ENCODE measurements at places on chromosomes 1 and 21.

DNA sequence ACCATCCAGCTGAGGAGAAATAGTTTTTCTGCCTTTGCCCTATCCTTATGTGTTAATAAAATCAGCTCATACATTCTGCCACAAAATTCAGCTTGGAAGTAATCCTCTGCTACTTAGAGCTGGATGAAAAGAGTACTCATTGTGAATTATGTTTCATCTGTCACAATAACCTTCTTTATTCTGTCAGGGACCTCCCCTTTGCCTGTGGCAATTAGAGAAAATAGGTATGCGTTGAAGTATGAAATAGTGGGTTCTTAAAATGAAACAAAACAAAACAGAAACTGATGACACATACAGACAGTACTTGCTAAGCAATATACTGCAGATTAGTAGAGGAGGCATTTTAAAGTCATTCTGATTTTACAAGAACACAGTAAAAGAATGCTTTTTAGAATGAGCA, 578.5 kb downstream of the USP25 start:
- DNase-seq, result no peak

- no peak for DNase-seq
These were observed 3.9 kb downstream of the KRTAP19-8 start for GRCh38 chr21:31034378-31034777.

DNA sequence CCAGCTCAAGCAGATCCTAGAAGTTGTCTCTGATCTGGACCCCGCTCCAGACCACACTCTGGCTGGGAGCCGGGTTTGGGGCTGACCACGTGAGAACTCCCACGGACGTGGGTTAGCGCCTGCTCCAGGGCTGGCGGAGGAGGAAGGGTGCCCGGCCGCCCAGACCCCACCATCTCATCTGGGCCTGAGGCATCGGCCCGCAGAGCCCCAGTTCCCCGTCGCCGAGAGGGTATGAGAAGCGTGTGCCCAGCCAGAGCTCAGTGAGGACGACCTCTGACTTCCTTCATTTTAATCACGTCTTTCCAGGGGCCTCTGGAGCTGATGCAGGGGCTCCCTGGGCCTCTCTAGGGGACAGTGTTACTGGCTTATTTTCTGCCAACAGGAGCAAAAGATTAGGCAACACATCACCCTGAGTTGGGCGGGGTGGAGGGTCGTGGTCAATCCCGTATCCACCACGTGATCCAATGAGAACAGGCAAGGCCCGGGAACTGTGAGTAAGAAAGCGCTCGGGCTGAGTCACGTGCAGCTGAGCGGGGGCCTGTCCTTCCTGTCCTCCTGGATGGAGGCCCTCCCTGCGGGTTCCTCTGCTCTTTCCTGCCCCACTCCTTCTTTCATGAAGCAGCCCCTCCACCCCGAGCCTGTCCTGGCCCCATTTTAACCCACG, 81.1 kb downstream of the SIK1 start:
- DNase-seq, result peak; percentile 63

DNA sequence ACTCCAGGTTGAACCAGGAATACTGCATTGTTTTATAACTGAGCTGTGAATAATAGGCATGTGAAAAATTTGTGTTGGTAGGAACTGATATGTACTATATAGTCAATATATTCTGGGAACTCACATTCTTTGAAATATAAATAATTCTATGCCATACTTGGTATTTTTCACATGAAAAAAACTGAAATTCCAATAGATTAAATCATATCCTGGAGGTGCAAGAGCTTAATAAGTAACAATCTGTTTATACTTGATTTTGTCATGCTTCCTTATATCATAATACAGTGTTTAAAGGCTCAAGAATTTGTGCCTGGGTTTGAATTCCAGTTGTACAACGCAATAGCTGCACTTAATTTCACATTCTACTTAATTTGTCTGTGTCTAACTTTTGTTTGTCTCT, 387.0 kb downstream of the USP25 start:
- no peak for DNase-seq

- DNase-seq, result no peak
These were observed 7.8 kb downstream of the IRF6 start for GRCh38 chr1:209797978-209798639.

- DNase-seq, result no peak
These were observed 33.9 kb downstream of the OLFML2B start for GRCh38 chr1:161989786-161990185.

- DNase-seq, result no peak
These were observed 8.6 kb downstream of the CDC14A start for GRCh38 chr1:100360790-100361510.

DNA sequence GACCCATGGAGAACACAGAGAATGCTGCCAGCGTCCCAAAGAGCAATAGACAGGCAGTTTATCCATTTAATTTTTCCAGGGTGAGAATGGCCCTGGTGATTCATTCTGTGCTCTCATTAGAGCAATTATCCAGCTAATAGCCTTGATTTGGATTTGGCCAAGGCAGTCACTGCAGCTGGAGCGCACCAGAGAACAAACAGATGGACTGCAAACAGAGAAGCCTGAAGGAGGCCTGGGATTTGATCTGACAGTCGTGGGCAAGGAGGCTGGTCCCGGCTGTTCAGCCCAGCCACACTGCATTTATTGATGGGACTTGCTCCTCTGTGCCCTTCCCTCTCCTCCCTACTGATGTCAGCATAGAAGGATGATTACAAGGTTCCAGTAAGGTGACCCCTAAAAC, 353.9 kb upstream of the C1orf174 start:
- no peak for DNase-seq

- DNase-seq, result no peak
These were observed 1040.7 kb upstream of the B3GALT2 start for GRCh38 chr1:194227161-194227560.

GRCh38 chr21:19540287-19540686, 1136.7 kb upstream of the TMPRSS15 start:
- DNase-seq, result no peak

- DNase-seq, result no peak
These were observed 926 bp upstream of the MRPL55 start for GRCh38 chr1:228109962-228110488.

GRCh38 chr21:45853703-45854342, 127.7 kb upstream of the COL6A1 start:
- no peak for DNase-seq

DNA sequence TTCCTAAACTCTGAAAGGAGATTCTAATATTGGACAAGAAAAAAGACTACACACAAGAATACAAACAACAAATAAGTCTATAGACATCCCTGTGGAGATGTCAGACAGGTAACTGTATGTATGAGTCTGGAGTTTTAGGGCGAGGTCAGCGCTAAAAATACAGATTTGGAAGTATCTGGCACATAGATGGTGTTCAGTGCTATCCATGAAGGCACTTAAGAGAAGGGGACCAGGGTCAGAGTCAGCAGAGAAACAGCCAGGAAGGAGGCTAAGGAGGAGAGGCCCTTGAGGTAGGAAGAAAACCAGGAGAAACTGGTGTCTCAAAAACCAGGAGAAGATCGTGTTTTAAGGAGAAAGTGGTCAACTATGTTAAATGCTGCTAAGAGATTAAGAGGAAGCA, 18.1 kb downstream of the ZMPSTE24 start:
- DNase-seq, result no peak

GRCh38 chr1:46268578-46268977, 21.0 kb downstream of the RAD54L start:
- no peak for DNase-seq

- DNase-seq, result no peak
These were observed 22.8 kb downstream of the HFM1 start for GRCh38 chr1:91381844-91382243.

GRCh38 chr1:223175032-223175431, 32.0 kb upstream of the TLR5 start:
- no peak for DNase-seq

DNA sequence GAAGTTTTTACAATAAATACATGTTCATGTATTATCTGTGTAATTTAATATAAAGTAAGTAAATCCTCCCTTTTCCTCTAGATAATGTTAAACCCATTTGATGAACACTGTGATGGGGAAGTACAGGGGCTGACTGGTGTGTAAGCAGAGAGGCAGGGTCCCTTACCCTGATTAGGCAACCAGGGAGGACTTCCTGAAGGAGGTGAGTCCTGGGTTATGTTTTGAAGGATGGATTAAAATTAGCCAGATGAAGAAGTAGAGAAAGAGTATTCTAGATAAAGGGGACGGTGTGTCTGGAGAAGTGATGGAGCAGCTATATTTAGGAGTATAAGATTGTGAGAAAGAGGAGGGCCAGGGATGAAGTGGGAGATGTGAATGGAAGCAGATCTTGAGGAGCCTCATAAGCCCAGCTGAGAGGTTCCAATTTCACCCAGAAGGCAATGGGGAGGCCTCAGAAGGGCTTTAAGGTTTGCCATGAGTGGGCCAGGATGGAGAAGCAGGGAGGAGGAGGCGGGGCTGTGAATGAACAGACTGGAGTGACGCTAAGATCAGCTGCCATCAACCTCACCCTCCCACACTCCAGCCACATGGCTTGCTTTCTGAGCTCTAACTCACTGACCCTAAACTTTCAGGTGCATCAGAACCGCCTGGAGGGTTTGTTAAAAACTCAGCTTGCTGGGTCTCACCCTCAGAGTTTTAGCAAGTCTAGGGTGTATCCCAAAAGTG, 30.9 kb upstream of the ID3 start:
- no peak for DNase-seq

DNA sequence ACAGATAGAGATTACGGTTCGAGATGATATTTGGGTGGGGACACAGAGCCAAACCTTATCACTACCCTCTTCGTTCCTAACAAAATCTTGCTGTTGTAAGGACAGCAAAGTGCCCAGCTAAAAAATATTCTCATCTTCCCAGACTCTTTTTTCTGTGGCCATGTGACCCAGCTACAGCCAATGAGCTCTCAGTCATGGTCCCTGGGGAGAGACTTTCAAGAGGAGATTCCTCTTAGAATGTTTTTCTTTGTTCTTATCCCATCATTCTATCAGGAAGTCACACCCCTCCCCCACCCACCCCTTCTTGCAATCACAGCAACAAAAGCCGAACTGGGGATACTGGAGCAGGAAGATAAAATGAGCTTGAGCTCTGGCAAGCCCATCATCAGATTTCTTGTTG, 247.1 kb downstream of the CHRM3 start:
- DNase-seq, result no peak

DNA sequence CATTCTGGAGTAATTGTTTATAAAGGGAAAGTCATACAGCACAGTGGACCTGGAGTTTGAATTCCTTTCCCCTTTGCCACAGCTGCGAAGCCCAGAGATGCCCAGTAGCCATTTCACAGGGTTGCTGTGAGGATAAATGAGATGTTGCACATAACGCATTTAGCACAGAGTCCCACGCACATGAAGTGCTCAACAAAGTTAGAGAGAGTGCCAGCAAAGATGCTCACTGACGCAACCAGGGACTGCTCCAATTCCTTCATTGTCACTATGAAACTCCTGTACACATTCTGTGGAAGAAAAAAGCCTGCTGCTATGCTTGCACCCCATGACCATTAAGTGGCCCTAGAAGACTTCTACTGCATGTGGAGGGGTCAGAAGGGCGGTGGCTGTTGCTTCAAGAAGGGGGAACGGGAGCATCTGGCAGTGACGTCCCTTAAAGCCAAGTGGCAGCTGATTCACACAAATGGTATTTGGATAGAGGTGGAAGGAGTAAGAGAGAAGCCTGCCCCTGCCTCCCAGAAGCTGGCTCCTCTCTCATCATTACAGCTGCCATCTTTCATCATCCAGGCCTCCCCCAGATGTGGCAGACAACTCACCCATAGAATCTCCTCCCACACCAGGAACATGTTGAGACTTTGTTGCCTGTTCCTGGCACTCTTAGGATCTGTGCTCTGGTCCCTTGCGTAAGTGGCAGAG, 26.5 kb upstream of the VAV3 start:
- DNase-seq, result peak; percentile 52

GRCh38 chr1:115714572-115715141, 53.9 kb downstream of the CASQ2 start:
- DNase-seq, result no peak

DNA sequence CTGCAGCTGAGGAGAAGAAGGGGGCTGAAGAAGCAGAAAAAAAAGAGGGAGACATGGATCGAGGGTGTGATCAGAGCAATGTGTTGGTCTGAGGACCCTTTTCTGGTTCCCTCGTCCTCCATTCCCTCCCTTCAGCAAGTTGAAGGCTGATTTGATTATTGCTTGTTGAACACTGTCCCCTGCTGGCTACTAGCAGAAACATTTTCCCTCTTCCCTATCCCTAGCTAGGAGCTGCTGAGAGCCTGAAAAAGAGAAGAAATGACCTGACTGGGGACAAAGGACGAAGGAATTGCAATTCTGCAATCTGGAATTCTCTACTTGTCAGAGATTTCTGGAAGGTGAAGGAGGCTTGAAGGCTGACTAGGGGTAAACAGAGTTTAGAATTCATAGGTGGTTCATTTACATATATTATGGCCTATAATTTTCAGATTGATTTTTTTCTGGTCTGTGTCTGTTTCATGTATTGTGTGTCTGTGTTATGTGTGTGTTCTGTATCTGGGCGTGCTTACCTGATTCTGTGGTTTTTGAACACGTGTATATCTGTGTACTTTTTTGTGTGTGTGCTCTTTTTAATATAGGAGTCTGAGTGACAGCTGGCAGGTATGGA, 9.8 kb downstream of the NHLH1 start:
- no peak for DNase-seq

DNA sequence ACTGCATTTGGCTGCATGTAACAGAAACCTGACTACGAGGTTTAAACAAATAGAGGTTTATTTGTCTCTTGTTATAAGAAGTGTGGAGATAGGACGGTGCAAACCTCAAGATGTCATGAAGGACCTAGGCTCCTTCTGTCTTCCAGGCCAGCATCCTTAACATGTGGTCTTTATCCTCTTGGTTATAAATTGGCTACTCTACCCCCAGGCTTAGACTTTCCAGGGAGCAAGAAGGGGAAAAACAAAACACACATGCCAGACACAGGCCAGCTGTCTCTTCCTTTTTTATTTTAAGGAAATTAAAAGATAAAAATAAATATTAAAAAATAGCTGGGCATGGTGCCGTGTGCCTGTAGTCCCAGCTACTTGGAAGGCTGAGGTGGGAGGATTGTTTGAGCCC, 51.3 kb upstream of the PRELP start:
- no peak for DNase-seq

DNA sequence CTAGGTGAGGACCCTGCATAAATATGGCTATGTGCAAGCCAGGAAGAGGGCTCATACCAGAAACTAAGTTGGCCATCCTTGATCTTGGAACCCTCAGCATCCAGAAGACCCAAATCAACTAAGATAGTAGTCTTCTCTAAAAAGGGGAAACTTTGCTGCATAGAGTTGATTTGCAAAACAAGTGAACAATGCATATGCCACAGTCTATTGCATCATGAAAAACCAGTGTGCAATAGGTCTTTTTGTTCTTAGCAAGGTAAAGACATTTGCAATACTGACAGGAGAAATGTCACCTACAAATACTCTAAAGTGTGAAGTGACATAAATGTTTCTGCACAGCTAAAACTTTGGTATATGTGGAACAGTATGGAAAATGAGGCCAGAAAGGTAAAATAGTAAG, 2.0 kb upstream of the IFI16 start:
- DNase-seq, result no peak

- no peak for DNase-seq
These were observed 4.4 kb upstream of the IGFN1 start for GRCh38 chr1:201186192-201186591.

- no peak for DNase-seq
These were observed 72.3 kb downstream of the RUSC1 start for GRCh38 chr1:155392898-155393411.

- no peak for DNase-seq
These were observed 39.0 kb downstream of the FOXO6 start for GRCh38 chr1:41400225-41400624.

GRCh38 chr1:53391296-53391695, 63.4 kb upstream of the LRP8 start:
- DNase-seq, result no peak

- DNase-seq, result no peak
These were observed 1.7 kb downstream of the HSPG2 start for GRCh38 chr1:21935393-21935804.

GRCh38 chr1:103243481-103243880, 135.2 kb upstream of the COL11A1 start:
- DNase-seq, result no peak
